ENCODE measurements at places on chromosomes 5 and 9.
A peak's percentile ranks its signal among the peaks of the same experiment; 100 is the strongest.

GRCh38 chr5:171724468-171725204 is 61.0 kb upstream of the SMIM23 start:
- no peak for DNase-seq

- DNase-seq = no peak
These were observed 13.5 kb upstream of the HOMER1 start for GRCh38 chr5:79527431-79527830.

- peak; percentile 57 for DNase-seq
These were observed 6.7 kb downstream of the EPB41L4A start for GRCh38 chr5:112412346-112412745.

GRCh38 chr5:113447498-113448050 is 12.8 kb upstream of the TSSK1B start:
- DNase-seq = no peak

DNA sequence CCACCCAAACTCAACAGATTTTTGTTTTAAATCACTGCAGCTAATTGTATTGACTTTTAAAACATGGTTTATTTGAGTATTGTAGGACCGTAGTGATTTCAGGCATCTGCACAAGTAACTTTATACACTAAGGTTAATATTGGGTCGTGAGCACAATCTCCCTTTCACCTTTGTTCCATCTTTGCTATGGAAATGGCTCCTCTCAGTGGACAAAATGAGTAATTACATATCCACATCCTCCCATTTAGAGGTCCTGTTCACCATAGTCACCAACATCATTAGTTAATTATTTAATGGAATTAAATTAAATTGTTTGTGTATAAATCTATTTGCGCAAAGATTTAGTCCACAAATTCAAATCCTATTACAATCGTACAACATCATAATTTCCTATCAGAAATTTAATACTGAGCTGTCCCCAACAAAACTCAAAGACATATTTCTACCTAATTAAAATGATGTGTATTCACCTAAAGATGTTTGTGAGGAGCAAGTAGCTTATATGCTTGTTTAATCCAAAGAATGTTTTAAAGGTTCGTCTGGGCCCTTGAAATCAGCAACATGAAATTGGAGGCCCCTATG is 173.0 kb upstream of the DAPK1 start:
- DNase-seq = peak; percentile 47

- DNase-seq = no peak
These were observed 10.6 kb downstream of the PTBP3 start for GRCh38 chr9:112322701-112323377.

GRCh38 chr9:121227862-121228261 is 26.2 kb upstream of the RAB14 start:
- no peak for DNase-seq

DNA sequence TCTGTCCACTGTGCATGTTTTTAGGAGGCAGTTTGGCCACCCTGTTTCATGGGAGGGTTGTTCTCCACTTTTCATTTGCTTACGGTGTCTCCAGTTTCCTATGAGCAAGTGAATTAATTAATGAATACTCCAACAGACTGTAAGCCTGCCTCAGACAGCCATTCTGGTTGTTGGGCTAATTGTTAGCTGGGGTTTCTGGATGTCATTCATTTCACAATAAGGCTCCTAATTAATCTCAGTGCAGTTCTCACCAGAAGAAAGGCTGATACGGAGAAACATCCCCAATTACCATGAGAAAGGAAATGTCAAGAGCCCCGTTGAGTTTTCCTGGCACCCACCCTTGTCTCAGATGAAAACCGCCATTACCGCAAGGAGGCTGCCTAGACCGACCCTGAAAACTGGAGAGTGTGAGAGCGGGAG is 75.8 kb downstream of the MAP1B start:
- DNase-seq = no peak

DNA sequence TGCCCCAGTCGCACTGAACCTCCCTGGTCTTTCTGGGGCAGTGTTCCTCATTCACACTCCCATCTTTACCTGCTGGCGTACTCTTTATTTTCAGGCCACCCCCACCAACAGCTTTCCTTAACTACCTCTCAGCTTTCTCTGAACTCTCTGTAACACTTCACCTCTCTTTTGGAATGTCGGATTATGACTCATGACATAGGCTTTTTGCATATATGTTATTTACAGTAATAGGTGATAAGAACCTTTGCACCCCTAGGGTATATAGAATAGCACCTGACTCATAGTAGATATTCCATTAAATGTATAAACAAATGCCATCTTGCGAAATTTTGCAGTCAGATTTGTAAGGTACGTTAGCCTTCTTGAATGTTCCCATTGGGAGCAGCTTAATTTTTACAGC is 52.9 kb upstream of the MIER3 start:
- DNase-seq = peak; percentile 51

DNA sequence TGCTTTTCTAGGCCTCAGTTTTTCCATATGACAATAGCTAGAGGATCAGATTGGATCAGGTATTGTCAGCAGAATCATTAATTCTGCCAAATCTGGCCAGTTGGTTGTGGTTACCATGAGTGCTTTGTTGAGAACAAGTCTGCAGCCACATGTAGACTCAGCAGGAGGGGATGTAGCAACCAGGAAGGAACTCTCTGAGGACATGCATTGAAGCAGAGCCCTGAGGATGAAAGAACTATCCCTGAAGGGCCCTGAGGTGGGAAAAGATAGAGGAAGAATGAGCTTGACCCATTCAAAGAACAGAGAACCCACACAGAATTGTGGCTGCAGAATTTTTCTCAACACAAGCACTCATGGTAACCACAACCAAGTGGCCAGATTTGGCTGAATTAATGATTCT is 60.1 kb upstream of the AFAP1L1 start:
- DNase-seq = no peak

GRCh38 chr5:125696762-125697161 is 726.4 kb upstream of the GRAMD2B start:
- DNase-seq = peak; percentile 46

GRCh38 chr9:127154390-127155191 is 32.2 kb upstream of the ANGPTL2 start:
- no peak for DNase-seq

DNA sequence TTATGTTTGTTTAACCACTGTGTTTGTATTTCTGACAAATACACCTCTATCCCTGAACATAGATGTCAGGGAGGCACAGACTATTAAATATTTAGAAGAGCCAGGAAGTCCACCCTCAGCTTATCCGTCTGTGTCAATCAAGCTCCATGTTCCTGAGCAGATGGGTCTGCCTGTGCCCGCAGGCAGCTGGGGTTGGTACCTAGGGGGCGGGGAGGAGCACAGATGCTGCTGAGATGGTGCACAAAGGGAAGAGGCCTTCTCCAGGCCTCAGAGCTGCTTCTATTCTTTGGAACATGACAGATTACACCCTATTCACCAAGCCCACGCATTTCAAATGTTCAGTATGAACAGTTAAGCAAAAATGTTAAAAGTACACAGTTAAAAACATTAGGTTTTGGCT is 142.1 kb downstream of the EPB41L4A start:
- no peak for DNase-seq

- DNase-seq = no peak
These were observed 80.9 kb downstream of the ADAMTS16 start for GRCh38 chr5:5220901-5221631.
